ENCODE measurements at places on chromosomes 3 and 15.

GRCh38 chr15:96344706-96345559 is 14.4 kb downstream of the NR2F2 start:
- DNase-seq: peak; percentile 76

DNA sequence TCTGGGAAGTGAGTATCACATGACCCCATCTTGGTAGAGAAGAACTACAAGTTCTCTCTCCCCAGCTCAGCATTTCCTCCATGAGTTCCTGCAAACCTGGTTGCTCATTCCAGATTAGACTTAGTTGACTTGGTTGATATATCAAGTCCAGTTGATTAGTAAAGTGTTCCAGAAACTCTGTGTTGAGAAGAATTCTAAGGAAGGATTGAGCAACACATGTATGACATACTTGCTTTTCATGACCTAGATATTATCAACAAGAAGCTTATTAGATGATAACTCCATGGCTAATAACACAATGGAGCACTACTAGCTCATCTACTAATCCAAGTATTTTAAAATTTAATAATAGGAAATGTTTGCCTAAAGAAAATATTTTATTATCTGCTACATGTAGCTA is 6.4 kb upstream of the EID1 start:
- DNase-seq: no peak

DNA sequence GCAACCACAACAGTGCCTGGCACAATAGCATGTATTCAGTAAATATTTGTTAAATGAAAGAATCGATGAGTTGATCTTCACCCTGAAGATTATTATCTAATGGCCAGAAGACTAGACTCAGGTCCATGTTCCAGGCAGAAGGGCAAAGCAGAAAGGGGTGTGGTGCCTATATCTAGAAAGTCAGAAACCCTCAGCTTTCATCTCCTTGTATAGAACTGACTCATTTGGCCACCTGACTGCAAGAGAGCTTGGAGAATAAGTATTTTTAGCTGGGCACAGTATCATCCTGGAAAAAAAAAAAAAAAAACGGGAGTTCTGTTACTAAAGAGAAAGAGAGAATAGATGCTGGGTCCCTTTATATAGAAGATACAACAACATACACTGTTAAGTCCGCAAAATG is 69.7 kb upstream of the SPRED1 start:
- DNase-seq: no peak

- DNase-seq: no peak
Measured at GRCh38 chr3:127410678-127411077, 122.8 kb upstream of the PRR20G start.

DNA sequence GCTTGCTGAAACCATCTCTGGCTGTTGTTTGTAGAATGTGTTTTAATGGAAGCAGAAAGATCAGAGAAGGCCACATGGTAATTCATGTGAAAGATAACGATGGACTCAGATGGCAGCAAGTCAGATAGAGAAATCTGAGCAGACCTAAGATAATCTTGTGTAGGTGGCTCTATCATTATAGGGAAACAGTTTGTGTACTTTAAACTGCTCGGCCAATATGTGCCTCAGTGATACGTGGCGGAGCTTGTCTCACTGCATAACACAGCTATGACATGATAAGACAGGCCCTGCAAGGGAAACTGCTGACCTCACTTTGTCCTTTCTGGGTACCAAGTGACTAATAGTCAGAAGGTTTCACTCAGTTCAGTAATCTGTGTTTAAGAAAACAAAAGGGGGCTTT is 51.0 kb downstream of the MME start:
- no peak for DNase-seq

DNA sequence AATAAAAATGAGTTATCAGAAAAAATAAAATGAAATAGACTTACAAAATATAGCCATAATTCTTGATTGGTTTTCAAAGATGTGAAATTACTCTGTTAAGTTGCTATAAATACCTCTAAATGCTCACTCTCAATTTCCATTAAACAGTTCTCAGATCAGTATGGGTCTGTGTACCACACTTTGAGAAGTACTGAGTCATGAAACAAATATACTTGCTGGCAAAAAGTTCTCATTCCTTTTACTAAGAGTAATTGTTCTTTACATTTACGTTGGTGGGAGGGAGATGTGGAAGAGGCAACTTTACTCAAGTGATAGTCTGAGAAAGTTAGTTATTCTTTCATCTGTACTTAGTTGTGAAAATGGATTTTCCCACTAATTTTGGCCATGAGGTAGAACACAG is 96.3 kb downstream of the ZNF385D start:
- no peak for DNase-seq

DNA sequence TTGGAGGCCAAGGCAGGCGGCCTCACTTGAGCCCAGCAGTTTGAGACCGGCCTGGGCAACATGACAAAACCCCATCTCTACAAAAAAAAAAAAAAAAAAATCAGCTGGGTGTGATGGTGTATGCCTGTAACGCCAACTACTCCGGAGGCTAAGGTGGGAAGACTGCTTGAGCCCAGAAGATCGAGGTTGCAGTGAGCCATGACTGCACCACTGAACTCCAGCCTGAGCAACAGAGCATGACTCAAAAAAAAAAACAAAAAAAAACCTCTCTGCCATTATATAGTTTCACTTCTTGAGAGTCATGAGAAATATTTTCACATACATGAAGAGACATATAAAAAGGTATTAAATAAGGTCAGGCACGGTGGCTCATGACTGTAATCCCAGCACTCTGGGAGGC is 45.9 kb upstream of the CP start:
- DNase-seq: no peak

DNA sequence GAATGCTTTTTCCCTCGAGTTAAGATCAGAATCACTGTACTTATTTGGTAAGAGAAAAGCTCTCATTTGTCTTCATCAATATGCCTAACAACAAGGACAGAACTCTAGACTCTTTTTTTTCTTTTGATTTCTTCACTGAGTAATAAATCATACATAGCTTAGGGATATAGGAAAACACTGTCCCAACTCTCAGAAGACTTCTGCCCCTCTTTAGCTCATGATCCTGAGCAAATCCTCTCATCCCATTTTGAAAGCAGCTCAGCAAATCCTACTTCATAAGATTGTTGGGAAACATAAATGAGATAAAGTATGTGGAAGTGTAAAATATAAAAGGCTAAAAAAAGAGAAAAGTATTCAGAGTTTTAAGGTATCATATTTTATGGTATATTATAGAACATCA is 141.7 kb downstream of the ATP8B4 start:
- no peak for DNase-seq

DNA sequence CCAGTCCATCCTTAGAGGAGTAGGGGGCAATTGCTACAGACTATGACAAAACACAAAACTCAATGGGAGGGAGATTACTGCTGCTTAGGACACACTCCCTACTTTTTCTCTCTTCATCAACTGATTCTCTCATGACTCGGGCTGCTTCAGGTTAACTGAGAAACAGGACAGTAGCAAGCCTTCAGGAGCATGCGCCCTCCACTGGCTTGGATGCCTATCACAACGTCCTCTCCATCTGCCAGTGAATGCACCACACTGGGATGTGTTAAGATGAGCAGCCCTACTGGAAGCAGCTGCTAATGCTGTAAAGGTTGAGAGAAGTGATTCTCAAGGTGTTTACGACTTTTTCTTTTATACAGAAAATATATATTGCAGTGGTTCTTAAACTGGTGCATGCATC is 542.3 kb downstream of the EDEM1 start:
- DNase-seq: no peak

DNA sequence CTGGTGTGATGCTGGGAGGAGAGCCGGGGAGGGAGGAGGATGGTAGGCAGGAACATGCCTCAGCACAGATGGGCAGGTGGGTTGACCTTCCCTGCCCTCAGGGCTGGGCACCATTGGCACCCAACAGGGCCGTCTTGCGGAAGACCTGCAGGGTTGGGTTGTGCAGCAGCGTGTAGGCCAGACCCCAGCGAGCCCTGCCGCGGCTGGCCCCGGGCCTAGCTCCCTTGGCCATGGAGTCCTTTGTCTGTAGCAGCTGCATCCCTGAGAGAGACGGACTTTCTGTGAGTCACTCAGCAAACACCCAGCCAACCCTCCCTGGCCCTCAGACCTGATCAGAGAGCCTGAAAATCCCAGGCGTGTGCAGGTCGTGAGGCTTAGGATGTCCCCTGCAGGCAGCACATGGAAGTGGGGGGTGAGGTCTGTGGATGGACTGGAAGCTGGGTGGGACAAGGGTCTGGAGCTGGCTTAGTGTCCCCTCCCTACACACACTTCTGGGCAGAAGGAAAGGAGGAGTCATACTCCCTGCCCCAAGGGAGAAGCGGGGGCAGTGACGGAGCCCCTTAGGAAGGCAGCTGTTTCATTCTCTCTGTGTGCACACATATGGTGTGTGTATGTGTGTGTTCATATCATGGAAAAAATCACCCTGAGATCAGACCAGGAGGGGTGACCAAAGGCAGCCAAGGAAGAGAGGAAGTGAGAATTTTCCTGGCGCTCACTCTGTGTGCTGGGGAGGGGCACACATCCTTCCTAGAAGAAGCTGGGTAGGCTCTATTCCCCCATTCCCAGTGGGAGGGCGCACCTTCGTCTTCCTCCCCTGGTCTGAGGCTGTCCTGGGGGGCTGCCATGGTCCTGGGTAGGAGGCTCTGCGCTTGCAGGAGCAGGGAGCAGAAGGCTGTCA is 6.7 kb downstream of the ISLR start:
- DNase-seq: no peak

- DNase-seq: no peak
Measured at GRCh38 chr3:170033489-170033888, 4.3 kb upstream of the GPR160 start.

DNA sequence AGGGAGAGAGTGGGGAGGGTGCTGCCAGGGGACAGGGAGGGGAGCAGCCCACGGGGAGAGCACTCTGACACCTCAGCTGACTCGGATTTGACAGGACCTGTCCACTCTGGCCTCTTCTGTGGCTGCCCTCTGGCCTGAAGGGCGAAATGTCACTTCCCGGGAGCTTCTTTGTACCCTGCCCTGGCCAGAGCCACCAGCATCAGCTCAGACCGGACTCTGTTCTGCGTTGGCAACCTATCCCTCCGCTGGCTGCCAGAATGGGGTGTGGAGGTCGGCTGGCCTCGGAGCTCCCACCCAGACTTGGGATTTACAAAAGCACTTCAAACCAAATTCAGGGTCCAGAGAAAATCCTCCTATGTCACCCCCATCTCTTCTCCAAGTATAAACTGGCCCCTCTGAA is 336.7 kb upstream of the FRG2C start:
- no peak for DNase-seq

DNA sequence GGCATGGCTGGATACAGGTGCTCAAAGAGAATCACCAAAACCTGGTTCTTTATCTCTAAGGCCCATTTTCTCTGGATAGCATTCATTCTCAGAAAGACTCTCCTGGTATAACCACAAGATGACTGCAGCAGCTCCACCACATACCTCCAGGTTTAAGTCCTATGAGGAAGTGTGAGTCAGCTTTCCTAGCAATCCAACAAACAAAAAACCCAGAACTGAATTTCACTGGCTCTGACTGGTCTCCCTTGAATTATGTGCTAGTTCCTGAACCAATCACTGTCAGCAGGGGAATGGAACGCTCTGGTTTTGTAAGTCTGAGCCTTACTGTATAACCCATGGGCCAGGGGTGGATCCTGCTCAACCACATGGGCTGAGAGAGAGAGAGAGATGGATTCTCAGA is 27.2 kb downstream of the MRPL46 start:
- DNase-seq: no peak

- no peak for DNase-seq
Measured at GRCh38 chr15:59436774-59437141, 1.2 kb upstream of the FAM81A start.

- DNase-seq: no peak
Measured at GRCh38 chr3:13596426-13597205, 47.7 kb downstream of the FBLN2 start.

GRCh38 chr3:4514916-4515315 is 21.8 kb downstream of the ITPR1 start:
- no peak for DNase-seq

DNA sequence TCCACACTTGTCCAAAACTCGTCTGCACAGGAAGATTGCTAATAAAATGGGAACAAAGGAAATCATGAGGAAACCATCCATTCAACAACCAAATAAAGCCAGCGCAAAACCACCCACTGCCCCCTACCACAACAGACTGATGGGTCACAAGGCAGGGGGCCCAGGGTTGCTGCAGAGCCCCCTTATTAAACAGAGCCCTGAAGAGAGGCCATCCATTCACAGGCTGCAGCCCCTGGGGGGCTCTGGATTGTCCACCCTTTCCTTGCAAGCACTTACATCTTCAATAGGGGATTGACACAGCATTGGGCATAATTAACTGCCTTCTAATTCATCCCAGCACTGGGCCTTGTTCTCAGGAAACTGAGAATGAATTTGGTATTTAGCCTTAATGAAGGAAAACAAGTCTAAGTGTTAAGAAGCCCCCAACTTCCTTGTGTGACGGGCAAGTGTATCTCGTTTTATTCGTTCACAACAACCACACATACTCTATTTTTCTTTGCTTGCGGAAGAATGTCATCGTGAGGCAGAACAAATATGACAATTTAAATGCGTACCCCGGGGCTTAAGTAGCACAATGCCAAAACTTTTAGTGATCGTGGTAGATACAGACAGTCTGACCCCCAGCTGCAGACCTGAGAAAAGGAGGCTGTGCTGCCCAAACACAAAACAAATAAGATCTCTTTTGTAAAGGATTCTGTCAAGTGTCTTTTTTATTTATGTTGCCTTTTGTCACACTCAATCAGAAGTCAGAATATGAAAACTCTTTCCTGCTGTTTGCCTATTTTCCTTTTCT is 144.0 kb downstream of the SEMA6D start:
- DNase-seq: no peak

GRCh38 chr3:73729969-73730440 is 105.3 kb upstream of the PDZRN3 start:
- DNase-seq: no peak

DNA sequence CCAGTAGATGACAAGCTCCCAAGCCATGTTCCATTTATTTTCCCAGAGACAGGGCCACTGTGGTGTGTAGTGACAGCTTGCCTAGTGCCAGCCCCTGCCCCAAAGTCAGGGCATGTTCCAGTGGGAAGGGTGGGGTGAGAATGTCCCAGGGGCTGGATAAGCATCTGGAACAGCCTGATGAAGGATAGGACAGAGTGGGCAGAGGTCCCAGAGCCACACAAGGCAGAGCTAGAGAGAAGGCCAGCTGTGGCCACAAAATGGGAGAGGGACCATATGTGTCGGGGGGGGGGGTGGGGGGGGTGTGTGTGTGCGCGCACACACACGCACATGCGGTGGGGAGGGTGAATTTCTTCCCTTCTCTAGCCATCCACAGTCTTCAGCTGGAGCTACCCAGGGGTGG is 27.0 kb upstream of the TSPAN3 start:
- DNase-seq: no peak

- DNase-seq: no peak
Measured at GRCh38 chr15:78291698-78292097, 7.7 kb downstream of the SKIC8 start.

- no peak for DNase-seq
Measured at GRCh38 chr3:99755831-99756230, 61.8 kb upstream of the CMSS1 start.
